ENCODE measurements at places on chromosomes 3 and 15. TPM values are rescaled to one million over a fixed set of nuclear protein-coding genes. Genes with fewer than 3 reads are reported as not detected.

CD200 gene
- total RNA-seq, result 14.3 TPM

AADACL2 gene
- not detected for total RNA-seq

EIF4A2 gene
- 343 TPM for total RNA-seq

SLC28A2 gene
- total RNA-seq, result not detected

RBSN gene
- 28.0 TPM for total RNA-seq

LMAN1L gene
- not detected for total RNA-seq

SLC15A2 gene
- total RNA-seq, result 39.2 TPM

GPR171 gene
- total RNA-seq, result 4.7 TPM

LINGO1 gene
- 1.7 TPM for total RNA-seq

DUOXA1 gene
- total RNA-seq, result 87.3 TPM

FBLN2 gene
- total RNA-seq, result 42.7 TPM

EXD1 gene
- not detected for total RNA-seq

PAK2 gene
- total RNA-seq, result 55.0 TPM

LYZL4 gene
- total RNA-seq, result not detected

TM4SF18 gene
- total RNA-seq, result 3.7 TPM

PRR23C gene
- total RNA-seq, result not detected

TMEM212 gene
- not detected for total RNA-seq

STAG1 gene
- total RNA-seq, result 49.7 TPM

SOX2 gene
- 0.16 TPM for total RNA-seq
